ENCODE measurements at places on chromosomes 5 and 9.

DNA sequence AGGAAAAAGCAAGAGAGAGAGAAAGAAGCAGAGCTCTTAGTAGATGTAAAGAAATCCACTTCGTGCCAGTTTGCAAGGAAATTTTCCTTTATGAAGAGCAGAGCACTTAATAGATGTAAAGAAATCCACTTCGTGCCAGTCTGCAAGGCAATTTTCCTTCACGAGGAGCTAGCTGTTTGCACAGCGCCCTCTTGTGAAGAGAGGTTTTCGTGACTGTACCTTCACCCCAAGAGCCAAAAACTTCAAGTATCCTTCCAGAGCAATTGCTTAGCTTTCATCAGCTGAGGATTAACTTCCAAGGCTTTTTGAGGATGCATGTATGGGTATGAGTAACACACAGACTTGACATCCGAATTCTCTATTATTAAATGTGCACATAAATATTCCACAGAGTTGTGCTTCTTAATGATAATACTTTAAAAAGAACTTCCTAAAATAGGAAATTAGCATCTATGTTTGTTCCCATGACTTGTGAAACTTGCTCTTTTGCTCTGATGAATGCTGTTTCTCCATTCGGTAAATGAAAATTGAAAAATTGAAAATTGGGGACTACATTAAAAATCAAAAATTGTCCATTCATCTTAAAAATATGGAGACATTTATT lies 525.6 kb downstream of the PDE4D start:
- DNase-seq, result peak; percentile 52

DNA sequence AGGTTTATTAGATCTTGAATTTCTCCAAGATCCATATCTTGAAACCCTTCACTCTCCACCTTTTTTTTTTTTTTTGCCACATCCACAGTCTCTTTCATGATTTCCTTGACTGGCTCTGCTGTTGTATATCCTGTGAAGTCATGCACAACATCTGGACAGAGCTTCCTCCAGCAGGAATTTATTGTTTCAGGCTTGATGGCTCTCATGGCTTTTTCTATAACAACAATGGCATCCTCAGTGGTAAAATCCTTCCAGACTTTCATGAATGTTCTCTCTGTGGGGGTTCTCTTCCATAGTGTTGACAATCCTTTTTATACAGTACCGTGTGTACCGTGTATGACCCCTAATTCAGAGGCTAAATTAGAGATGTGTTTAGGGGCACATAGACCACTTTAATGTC lies 24.0 kb downstream of the RANBP17 start:
- DNase-seq, result no peak

- no peak for DNase-seq
Measured at GRCh38 chr5:18220631-18221030, 586.4 kb downstream of the TAF11L14 start.

DNA sequence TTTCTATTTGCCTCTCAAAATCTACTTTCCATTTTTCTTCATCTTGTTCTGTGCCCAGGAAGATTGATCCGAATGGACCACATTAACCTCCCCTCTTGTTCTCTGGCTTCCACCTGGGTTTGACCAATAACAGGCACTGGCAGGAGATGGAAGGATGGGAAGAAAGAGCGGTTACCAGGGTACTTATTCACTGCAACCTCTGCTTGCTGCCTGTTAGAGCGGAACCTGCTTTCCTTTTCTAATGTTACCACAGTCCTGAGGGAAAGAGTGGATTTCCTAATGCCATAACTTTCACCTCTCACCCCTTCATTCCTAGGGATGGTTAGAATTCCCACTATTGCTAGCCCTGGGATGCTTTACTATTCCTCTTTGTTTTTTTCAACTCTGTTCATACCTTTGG lies 262.1 kb downstream of the RFX3 start:
- DNase-seq, result no peak

GRCh38 chr9:79769476-79770275 lies 197.9 kb downstream of the TLE4 start:
- DNase-seq, result no peak

GRCh38 chr5:129382921-129383672 lies 77.0 kb upstream of the ADAMTS19 start:
- no peak for DNase-seq

DNA sequence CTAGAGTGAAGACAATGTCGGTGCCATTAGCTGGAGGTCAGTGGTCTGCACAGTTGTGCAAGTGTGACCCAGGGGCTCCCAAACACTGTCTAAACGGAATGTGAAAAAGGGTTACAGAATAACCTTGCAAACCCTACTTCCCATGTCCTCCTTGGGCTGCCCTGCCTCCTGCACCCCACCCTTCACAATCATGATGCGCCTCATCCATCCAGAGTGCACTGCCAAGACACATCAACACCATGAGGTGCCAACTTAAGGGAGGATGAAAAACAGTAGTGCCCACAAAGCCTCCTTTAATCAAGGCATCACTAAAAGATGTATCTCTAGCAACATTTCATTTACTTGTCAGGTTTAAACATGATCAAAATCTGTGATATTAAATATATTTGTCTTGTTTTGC lies 87.1 kb downstream of the SETX start:
- DNase-seq, result no peak

DNA sequence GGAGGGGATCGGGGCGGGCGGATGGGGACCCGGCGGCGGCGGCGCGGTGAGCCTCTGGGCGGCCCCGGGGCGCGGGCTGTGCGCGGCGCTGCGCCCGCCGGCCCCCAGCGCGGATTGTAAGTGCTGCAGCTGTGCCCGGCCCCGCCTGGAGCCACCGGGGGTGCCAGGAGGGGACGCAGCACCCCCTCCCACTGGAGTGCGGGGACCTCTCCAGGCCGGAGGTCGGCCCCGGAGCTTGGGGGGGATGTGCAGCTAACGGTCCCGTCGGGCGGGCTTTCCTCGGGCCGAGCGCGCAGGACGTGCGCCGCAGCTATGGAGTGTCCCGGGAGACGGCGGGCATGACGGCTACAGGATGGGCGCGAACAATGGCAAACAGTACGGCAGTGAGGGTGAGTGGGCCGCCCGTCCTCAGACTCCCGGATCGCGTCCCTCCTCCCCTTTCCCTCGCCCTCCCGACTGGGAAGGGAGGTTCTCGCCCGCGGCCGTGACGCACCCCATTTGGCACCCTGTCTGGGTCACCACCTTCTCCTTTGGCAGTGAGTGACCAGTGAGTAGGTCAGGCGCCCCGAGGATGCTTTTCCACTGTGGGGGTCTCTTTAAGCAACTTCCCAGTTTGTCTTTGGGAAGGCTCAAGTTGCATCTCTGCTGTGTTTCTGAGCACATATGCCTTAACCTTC lies 483 bp downstream of the FBXL7 start:
- DNase-seq, result peak; percentile 27

- DNase-seq, result no peak
Measured at GRCh38 chr9:99822806-99823591, 1.3 kb downstream of the NR4A3 start.

GRCh38 chr9:126979461-126979860 lies 64.9 kb downstream of the RALGPS1 start:
- DNase-seq, result no peak
